Stimulated activated CD4-positive, alpha-beta T cell treated with anti-CD3 and anti-CD28 coated beads, Interleukin-4, amount 100 ng/mL, for 24 hours (primary cell): ENCODE measurements at places on chromosomes 16 and 17.
A peak's percentile ranks its signal among the peaks of the same experiment; 100 is the strongest.

GRCh38 chr16:68910051-68910450 is 66.7 kb downstream of the TANGO6 start:
- DNase-seq = no peak

DNA sequence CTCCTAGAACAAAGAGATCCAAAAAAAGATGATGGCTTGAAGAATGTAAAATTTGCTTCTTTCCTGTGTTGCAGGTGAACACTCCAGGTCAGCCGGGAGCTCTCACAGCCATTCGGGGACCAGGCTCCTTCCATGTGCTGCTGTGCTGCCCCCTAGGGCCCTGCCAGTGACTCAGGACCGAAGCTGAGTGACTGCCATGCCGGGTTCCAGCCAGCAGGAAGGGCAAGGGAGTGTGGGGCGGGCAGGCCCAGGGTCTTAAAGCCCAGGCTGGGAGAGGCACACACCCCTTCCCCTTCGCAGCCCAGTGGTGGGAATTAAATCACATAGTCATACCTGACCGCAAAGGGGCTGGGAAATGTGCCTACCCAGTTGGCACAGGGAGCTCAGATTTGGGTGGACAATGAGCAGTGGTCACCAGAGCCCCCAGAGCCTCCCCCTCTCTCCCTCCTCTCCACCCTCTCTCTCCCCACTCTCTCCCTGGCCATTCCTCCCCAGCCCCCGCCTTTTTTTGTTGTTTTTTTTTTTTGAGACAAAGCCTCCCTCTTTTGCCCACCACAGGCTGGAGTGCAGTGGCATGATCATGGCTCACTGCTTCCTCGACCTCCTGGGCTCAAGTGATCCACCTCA is 11.5 kb downstream of the EPOP start:
- DNase-seq = peak; percentile 55

GRCh38 chr16:49921791-49922456 is 66.0 kb upstream of the ZNF423 start:
- DNase-seq = peak; percentile 19

GRCh38 chr17:12429116-12429515 is 236.6 kb upstream of the MYOCD start:
- DNase-seq = no peak

- DNase-seq = peak; percentile 10
Observed at GRCh38 chr17:55037828-55038227, 69.3 kb downstream of the STXBP4 start.

DNA sequence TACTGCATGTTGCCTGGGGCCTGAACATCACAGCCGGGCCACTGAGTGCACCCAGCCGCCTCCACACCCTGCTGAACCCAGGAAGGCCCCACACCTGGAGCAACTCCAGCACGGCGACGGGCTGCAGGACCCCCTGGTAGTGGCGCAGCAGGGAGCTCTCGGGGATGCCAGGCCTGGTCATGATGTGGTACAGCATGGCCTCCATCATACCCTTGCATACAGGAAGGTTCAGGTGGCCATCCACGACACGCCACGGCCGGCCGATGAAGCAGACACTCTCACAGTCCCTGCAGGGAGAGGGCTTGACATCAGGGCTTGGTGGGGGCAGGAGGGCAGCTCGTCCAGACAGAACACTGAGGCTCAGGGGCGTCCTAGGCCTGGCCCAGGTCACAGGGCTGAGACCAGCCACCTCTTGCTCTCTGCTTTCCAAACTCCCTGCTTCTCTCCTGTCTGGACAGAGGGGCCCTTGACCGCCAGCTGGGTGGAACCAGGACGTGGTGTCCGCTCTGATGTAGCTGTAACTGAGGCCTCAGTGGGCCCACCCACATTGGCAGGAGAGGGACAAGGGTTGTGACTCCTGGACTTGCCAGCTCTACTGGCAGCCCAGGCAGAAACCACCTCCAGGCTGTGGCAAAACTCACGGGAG is 60.3 kb downstream of the IL21R start:
- no peak for DNase-seq

DNA sequence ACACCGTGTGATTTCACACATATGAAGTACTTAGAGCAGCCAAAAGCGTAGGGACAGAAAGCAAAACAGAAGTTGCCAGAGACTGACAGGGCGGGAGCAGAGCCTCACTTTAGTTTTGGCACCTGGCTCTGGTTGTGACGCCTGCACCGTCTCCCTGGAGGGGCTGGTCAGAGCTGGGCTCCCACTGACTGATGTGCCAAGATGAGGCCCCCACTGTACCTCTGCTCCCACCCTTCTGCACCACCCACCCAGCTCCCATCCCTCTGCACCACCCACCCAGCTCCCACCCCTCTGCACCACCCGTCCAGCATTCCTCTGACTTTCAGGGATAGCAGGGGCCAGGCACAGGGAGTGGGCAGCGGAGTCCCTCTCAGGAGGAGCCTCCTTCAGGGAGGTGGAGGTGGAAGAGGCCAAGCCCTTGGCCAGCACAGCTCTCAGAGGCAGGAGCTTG is 3.2 kb upstream of the PRSS21 start:
- no peak for DNase-seq

DNA sequence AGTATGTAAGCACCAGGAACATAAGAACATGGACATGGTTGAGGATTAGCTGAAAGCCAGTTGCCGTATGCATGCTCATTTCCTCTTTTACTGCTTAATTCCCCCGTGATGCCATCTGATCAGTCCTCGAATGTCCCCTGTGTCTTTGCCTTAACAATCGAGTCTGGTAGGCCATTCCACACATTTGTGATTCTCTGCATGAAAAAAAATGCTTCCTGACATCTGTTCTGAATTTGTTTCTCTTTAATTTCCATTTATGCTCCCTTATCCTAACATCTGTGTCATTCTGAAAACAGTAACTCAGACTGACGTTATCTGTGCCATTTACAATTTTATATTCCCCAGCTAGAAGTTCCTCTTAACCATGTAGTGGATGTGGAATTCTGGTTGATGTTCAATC is 158.2 kb upstream of the TOX3 start:
- DNase-seq = no peak

DNA sequence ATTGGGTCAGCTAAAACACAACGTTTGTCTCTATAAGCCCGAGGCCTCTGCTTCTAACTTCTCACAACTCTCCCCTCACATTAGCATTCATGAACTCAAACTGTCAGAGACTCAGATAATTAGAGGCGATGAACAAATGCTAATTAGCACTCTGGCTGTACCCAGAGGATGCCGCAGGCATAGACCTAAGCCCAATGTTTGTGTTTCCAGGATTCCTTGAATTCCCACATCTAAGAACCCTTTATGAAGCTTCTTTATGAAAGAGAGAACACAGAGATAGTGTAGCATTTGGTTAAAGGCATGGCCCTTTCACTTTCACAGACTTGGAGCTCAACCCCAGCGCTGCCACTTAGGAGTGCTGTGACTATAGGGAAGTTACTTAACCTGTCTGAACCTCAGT is 512.2 kb downstream of the GRIN2A start:
- no peak for DNase-seq

DNA sequence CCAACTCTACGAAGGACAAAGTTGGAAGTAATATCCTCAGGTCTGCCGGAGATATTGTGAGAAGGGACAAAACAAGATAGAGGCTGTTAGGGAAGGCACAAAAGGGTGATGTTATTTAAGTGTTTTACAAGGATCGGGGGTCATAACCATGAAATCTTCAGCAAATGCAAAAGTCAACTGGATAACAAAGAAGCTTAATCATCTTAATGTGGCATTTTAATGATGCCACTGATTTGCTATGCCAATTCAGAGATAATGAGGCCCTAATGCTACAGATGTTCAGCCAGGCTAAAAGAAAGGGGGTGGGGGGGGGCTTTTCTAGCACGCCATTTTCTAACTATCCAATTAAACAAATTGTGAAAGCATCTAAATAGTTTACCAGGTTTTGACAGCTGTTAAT is 63.1 kb downstream of the IKZF3 start:
- DNase-seq = no peak

GRCh38 chr16:56191156-56191815 is at the start of gene GNAO1:
Gene GNAO1 (plus strand): TSS chr16:56191489. CDS start chr16:56192236, 747 bp downstream.
- peak; percentile 46 for DNase-seq

GRCh38 chr17:5184288-5184687 is 7.4 kb downstream of the ZNF594 start:
- no peak for DNase-seq

GRCh38 chr17:33197342-33197741 is 95.8 kb downstream of the ASIC2 start:
- no peak for DNase-seq

GRCh38 chr17:50781167-50781566 is 13.8 kb upstream of the ANKRD40CL start:
- no peak for DNase-seq

- no peak for DNase-seq
Observed at GRCh38 chr16:61421111-61421510, 615.1 kb downstream of the CDH8 start.

DNA sequence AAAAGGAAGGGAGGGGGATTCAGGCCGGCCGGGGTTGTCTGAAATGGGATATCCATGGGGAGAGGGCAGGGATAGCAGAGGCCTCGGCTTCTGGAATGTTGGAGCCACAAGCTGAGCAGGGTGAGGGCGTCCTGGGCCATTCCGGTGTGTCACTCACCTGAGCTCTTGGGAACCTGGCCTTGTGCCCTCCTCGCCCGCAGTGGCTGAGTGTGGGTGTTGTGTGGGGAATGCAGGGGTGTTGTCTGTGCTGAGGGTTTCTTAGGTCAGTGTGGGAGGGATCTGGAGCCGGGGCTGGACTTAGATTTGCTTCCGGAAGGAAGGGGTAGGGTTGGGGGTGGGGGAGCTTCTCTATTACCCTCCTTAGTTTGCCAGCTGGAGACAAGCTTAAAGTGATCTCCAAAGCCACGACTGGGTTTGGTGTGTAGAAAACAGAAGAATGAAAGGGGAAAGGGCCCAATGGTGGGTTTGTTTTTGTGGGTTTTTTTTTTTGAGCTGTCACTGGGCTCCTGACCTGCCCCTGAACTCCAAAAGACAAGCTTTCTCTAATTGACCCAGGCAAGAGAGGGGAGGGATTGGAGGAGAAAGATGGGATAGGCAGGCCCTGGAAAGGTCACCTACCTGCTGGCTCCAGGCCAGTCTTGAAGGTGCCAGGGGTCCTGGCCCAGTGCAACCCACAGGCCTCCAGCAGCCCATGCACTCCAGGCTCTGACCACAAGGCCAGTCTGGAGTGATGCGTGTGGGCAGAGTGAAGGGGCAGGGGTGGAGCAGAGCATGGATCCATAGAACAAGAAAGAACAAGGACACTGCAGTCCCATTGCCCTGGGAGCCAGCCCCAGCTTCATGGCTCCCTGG is at the start of gene SULT1A2:
Gene SULT1A2 (minus strand): TSS at position 211 of the 852 bp plus-strand sequence. CDS start 1,120 bp downstream, outside the sequence.
- no peak for DNase-seq

- DNase-seq = no peak
Observed at GRCh38 chr16:55574811-55575210, 8.3 kb downstream of the CAPNS2 start.

GRCh38 chr17:40509626-40510327 is 8.4 kb upstream of the TNS4 start:
- no peak for DNase-seq

DNA sequence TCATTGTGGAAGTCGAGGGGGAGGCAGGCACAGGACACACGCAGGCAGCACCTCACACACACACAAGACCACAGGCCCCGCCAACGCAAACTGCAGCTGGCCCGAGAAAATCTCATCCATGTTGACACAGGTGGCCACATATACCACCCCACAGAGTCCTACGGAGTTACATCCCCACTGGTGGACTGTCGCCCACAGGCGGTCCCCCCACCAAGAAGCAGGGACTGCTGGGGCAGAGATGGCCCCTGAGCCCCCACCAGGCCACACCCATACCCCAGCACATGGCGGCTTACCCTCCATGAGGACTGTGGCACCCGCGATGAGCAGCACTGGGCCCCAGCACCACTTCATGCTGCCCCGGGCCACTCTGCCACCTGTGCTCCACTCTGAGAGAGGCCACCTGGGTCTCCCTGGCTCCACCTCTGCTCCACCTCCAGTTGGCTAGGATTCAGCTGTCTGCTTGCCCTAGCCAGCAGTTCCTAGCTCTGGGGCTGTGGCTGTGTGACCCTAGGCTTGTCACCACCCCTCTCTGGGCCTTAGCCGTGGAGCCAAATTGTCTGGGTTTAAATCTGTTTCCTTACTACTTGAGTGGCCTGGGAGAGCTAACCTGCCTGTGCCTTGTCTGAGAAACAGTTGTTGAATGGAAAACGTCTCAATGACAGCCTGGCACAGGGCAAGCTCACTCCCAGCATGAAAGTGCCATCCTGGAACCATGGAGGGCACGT is at the start of gene PRSS53:
Gene PRSS53 (minus strand): TSS at position 485 of the 725 bp plus-strand sequence. CDS start 134 bp downstream, at position 351.
- no peak for DNase-seq

GRCh38 chr17:4307179-4307930 is 43.6 kb upstream of the ANKFY1 start:
- no peak for DNase-seq

- DNase-seq = peak; percentile 40
Observed at GRCh38 chr17:17696085-17696484, 14.8 kb downstream of the RAI1 start.

DNA sequence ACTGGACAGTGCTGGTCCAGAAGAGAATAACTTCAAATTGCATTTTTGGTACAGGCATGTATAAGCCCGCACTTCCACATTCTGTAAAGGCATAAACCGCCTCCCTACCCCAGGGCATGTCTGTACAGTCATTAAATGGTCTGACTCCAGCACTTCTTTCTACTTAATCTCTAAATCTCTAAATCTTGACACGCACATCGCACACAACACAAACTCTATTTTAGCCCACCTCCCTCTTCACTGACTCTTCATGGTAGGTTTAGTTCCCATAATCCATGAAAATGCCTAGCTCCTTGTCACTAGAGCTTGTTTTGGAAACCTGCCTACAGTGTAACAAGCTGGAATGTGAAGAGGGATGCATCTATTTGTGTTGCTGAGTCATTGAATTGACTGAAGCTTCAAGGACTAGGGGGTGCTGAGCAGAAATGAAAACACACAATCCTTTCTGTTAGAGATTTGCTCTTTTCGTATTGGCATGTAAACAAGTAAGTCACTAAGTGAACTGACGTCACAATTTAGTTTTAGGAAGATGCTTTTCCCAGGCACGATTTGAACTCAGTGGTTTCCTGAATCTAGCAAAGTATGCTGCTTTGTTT is 1.6 kb upstream of the DUSP14 start:
- no peak for DNase-seq

GRCh38 chr17:43754947-43755346 is 3.6 kb downstream of the SOST start:
- no peak for DNase-seq
